ENCODE measurements at places on chromosomes 13 and 19.

DNA sequence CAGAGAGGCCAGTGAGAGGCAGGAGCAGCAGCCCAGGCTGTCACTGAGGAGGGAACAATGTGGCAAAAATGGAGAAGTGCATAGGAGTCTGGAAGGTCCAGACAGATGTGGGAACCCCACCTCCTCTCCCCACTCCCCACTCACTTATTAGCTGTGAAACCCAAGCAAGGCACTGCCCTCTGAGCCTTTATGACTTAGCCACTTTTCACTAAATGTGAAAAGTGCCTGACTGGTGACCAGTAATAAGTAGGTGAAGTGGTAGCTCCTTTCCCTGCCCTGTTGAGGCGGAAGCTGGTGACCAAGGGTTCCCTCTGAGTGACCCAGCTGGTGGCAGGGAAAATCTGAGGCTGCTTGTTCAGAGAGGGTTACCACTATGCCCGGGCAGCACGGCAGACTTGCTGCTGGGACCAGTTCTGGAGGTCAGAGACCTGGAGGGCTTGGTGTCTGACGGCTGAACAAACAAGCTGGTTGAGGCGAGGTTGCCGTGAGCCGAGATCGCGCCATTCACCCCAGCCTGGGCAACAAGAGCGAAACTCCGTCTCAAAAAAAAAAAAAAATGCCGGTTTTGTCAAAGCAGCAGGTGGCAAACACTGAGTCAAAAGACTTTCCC lies 80.0 kb downstream of the ZNF429 start:
- no peak for DNase-seq

DNA sequence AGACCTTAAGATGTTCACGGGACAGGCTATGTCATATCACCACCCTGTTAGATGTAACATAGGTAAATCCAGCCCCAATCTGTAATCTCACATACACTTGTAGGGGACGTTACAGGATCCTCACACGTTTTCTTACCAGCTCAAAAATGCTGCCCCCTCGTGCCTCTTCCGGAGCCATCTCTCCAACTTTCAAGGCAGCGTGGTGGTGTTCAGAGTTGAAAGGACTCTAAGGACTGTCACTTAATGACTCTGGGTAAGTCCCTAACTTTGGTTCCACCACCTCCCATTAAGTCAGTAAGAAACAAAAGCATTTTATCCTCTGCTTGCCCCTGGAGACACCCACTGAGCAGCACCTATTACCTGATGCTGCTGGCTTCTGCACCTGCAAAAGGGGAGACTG lies 4.4 kb downstream of the MED26 start:
- no peak for DNase-seq

DNA sequence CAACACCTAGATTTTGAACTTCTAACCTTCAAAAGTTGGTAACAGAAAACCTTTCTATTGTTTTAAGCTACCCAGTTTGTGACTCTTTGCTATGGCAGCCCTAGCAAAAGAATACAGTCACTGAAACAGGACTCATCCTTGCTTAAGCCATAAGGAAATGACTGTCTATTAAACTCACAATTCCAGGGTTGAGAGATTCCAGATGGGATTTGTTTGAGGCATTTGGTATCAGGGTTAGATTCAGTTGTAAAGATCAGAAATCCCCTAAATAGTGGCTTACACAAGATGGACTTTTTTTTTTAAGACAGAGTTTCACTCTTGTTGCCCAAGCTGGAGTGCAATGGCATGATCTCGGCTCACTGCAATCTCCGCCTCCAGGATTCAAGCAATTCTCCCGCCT lies 41.1 kb upstream of the RGCC start:
- DNase-seq = no peak

DNA sequence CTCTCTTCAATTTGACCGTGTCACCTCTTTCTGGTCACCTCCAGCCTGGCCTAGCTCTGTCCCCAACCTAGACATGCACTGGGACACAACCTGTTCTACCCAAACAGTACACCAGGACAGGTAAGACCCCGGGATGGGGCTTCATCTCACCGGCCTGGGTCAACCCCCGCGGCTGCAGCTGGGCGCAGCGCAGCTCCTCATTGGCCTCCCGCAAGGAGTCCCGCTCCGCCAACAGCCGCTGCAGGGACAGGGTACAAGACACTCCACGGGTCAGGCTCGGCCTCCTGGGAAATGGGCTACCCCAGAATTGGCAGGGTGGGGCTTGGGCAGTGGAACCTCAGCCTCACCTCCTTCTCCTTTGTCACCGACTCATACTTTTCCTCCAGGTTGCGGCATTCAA lies 7.7 kb downstream of the HOOK2 start:
- no peak for DNase-seq

- peak; percentile 61 for DNase-seq
These were observed 146.9 kb upstream of the SOX21 start for GRCh38 chr13:94859278-94859691.

DNA sequence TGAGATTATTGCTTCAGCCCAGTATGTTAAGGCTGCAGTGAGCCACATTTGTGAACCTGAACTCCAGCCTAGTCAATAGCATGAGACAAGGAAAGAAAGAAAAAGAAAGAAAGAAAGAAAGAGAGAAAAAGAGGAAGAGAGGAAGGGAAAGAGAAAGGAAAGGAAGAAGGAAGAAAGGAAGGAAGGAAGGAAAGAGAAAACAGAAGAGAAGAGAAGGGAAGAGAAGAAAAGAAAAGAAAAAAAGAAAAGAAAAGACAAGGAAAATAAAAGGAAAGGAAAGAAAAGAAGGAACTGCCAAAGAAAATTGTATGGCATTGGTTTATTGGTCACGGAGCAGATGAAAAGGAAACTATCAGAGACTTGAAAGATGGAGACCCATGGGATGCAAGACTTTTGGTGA lies 1158.8 kb downstream of the OLFM4 start:
- no peak for DNase-seq

GRCh38 chr19:31340042-31341025 lies 8.9 kb downstream of the TSHZ3 start:
- no peak for DNase-seq

- no peak for DNase-seq
These were observed 26.5 kb downstream of the FPR3 start for GRCh38 chr19:51821456-51821855.

- peak; percentile 71 for DNase-seq
These were observed at the start of gene SLC25A23 for GRCh38 chr19:6459262-6460098. Gene SLC25A23 (minus strand): TSS chr19:6459792. CDS start chr19:6459628, 164 bp downstream.

DNA sequence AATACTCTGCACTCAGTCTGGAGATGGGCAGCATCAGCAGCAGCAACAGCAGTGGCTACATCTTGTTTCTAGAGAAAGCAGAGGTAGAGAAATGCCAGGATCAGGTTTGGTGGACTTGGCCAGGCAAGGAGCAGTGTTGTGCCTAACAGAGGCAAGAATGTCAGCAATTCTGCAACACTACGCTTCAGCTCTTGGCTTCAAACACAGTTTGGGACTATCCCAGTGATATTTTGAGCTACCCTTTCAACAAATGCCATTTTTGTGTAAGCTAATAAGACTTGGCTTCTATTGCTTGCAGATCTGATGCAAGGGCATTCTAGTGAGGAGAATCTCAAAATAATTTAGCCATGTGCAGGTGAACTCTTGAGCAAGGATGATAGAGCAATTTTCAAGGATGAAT lies 271.3 kb downstream of the PCDH20 start:
- no peak for DNase-seq

- no peak for DNase-seq
These were observed 95.2 kb downstream of the LRCH1 start for GRCh38 chr13:46648166-46648607.

- no peak for DNase-seq
These were observed 595 bp upstream of the RAB20 start for GRCh38 chr13:110562036-110562597.

DNA sequence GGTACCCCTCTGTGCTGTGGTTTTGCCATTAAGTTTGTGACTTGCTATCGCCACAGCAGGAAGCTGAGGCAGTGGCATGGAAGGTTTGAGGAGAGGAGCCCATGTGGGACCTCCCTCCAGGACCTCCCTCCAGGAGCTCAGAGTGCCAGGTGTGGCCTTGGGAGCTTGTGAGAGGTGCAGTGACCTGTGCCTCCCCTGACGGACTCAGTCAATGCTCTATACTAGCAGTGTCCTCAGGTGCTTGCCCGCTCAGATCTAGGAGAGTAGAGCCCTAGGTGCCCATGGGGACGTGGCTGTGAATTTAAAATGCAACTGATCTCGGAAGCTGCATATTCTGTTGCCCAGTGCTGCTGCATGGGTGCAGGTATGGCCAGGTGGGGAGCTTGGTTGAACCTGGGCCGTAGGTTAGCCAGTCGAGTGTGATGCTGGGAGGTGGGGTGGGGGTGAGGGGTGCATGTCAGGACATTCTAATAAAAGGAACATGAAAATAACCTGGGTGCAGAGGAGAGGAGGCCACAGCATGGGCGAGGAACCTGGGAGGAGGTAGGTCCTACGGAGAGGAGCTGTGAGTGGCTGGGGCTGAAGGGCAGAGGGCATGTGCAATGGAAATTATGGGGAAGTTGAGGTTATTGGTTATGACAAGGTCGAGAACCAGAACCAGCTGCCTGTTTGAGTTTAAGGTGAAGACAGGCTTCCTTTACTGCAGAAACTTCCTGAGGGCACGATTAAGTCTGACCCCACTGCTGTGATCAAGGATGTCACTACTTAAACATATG lies 41.6 kb downstream of the TEX29 start:
- no peak for DNase-seq

DNA sequence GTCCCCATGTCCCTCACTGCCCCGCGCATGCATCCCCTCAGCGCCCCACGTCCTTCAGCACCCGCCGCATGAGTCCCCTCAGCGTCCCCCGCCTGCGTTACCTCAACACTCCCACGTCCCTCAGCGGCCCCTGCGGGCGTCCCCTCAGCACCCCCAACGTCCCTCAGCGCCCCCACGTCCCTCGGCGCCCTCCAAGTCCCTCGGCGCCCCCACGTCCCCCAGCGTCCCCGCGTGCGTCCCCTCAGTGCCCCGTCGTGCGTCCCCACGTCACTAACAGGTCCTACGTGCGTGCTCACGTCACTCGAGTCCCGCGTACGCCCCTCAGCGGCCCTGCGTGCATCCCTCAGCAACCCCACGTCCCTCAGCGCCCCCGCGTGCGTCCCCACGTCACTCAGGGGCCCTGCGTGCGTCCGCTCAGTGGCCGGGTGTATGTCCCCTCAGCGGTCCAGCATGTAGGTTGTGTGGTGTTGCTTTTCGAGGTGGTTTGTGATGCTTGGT lies 19.5 kb upstream of the GAS6 start:
- DNase-seq = no peak

DNA sequence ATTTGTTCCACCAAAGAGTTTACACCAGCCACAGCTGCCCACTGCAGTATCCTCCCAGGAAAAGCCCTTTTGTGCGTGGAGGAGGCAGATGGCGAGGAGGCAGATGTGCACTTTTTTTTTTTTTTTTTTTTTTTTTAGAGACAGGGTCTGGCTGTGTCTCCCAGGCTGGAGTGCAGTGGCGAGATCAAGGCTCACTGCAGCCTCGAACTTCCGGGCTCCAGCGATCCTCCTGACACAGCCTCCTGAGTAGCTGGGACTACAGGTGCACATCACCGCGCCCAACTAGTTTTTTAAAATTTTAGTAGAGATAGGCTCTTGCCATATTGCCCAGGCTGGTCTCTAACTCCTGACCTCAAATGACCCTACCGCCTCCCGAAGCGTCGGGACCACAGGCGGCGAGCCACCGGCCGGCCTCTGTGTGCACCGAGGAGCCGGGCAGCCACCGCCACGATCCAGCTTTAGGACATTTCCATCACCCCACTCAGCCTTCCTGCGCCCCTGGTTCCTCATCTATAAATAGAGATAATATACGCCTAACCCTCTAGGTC lies 563 bp upstream of the PDCD5 start:
- no peak for DNase-seq

DNA sequence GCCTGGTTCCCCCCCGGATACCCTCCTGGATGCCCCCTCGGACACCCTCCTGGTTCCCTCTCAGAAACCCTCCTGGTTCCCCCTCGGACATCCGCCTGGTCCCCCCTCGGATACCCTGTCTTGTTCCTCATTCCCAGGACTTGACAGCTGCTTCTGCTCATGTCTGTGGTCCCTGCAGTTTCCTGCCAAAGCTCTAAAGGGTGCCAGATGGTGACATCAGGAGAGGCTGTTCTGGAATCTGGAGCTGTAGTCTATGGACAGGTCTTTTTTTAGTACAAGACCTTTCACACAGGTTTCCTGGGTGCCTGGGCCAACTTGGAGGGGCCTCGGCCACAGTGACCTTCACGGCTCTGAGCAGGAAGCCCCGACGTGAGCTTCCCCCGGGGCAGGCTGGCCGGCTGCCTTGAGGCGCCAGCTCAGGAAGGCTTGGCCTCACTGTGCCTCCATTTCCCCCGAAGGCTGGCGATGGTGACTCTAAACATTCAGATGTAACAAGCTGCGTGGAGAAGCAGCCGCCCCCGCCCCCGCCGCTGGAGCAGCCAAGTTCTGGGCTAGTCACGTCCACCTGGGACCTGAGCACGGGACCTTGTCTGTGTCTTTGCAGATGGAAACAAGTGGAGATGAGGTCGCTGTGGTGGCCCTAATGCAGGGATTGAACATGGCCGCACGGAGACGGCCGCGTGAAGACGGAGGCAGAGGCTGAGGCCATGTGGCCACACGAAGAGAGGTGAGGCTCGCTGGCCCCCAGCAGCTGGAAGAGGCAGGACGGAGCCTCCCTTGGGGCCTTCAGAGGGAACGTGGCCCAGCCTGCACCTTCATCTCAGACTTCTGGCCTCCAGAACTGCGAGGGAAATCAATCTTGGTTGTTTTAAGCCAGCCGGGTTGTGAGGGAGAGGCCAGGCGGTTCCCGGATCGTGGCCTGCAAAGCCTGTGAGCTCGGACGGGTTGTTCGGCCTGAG lies 12.7 kb downstream of the SGTA start:
- peak; percentile 11 for DNase-seq

DNA sequence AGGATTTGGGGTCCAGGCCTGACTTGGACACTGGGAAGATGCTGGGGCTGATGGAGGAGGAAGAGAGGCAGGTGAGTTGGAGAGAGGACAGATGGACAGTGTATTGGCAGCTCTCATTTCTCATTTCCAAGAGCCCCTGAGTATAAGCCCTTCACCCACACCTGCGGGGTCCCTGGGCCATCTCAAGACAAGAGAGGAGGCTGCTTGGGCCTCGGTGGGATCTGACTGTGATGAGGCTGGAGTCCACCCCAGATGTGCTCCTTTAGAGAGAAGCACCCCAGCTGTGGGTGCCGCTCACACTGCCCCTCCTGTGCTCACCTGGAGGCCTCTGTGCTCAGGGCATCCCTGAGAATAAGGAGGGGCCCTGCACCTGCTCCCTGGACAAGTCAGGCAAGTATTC lies 3.7 kb downstream of the LILRA2 start:
- no peak for DNase-seq

GRCh38 chr13:48749144-48749543 lies 95.4 kb downstream of the CYSLTR2 start:
- DNase-seq = no peak

DNA sequence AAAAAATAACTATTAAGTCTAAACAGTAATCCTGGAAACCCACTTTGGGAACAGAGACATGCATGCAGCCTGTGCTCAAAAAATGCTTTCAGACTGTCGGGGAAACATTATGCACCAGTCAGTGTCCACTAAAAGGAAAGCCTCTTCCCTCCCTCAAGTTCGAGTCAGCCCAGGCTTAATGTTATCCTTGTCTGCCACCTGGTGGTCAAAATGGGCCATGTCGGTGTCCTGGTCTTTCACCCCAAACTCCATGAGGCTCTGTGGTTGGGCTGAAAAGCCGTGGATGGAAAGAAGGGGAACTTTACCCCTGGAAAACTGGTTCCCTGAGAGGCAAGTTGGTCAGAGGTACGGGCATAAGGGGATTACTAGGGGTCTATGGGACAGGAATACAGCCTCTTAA lies 88.4 kb upstream of the ZNF492 start:
- DNase-seq = no peak

Data from nucleus accumbens (tissue), 56 donors.